ENCODE measurements at places on chromosomes 2 and 18. TPM values are rescaled to one million over a fixed set of nuclear protein-coding genes. Genes with fewer than 3 reads are reported as not detected.

Gene BAZ2B
- 37.0 TPM for polyA plus RNA-seq

Gene KCNJ3
- 0.87 TPM for polyA plus RNA-seq

Gene TNFRSF11A
- polyA plus RNA-seq, result 3.1 TPM

Gene TMEM200C
- polyA plus RNA-seq, result 2.7 TPM

Gene ZC3H6
- polyA plus RNA-seq, result 3.6 TPM

Gene ARMC9
- 6.7 TPM for polyA plus RNA-seq

Gene LRRFIP1
- polyA plus RNA-seq, result 194 TPM

Gene CBLN2
- 0.29 TPM for polyA plus RNA-seq

Gene PAX3
- 0.88 TPM for polyA plus RNA-seq

Gene PID1
- 33.8 TPM for polyA plus RNA-seq

Gene CCDC88A
- polyA plus RNA-seq, result 64.1 TPM

DNA sequence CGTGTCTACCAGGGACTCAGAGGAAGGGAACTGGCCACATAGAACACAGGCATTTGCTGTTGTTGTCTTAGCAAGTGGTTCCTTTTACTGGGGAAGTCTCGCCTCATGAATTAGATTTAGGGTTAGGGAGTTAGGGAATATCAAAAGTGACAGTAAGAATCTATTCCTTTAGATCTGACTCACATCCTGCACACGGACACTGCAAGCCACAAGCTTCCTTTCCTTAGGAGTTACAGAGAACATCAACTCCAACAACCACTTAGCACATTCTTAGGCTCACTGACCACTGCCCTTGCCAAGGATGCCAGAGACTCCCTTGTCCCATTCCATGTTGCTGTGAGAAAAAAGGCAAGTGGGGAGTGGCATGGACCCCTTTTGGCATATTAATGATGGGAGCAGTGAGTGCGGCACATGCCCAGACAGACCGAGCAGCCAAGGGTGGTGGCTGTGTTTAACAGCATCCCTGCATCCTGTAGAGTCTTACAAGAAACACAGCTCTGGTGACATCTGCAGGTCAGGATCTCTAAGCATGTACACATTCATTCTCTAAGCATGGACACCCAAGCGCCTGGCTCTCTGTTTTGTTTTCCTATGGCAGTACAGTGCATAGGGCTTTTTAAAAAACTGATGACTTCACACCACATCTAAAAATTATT is 745.6 kb upstream of the RAB6C start:
- peak; percentile 22 for DNase-seq

DNA sequence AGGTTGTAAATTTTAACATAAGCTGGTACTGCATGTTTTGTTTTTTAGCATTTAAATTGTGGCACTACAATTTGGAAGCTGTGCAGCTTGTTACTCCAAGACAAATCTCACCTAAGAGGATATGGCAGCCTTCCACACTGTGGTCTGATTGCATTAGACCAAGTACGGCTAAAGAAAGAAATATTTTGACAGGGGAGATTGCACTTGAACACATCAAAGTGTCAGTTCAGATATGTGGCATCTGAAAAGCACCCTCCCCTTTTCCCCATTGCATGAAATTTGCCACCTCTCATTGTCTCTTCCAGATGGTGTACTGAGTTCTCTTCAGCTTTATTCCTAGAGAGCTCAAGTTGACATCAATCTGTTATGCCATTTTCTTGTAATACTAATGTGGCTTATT is 295.9 kb downstream of the ERBB4 start:
- no peak for DNase-seq

- DNase-seq, result no peak
Observed at GRCh38 chr18:3972291-3972930, 482.7 kb downstream of the DLGAP1 start.

- peak; percentile 69 for DNase-seq
Observed at GRCh38 chr2:159140070-159140769, 146.3 kb downstream of the WDSUB1 start.

- DNase-seq, result peak; percentile 83
Observed at GRCh38 chr2:227717687-227718567, at the start of gene SLC19A3. Gene SLC19A3, minus strand, starts transcription at chr2:227718028. Its CDS starts 15,710 bp downstream, at chr2:227702318.

- DNase-seq, result peak; percentile 51
Observed at GRCh38 chr18:77360315-77361190, 110.9 kb downstream of the GALR1 start.

GRCh38 chr2:214604861-214605260 is 194.0 kb downstream of the VWC2L start:
- DNase-seq, result no peak

DNA sequence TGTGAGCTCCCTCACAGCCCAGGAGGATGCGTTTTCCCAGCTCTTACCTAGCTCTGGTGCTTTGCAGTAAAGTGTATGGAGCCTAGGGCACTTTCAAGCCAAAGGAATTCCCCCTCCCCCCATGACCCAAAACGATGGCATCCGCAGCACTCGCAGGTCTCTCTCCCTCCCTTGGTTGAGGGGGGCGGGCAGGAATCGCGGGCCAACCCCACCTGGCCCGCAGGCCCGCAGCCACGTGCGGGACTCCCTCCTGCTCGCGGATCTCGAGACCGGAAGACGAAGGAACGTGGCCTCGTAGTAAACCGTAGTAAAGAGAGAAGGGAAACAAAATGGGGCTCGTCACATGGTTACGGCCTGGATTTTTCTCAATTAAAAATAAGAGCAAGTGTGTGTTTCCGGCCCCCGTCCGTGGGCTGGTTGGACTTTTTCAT is 8.5 kb downstream of the IRS1 start:
- no peak for DNase-seq

DNA sequence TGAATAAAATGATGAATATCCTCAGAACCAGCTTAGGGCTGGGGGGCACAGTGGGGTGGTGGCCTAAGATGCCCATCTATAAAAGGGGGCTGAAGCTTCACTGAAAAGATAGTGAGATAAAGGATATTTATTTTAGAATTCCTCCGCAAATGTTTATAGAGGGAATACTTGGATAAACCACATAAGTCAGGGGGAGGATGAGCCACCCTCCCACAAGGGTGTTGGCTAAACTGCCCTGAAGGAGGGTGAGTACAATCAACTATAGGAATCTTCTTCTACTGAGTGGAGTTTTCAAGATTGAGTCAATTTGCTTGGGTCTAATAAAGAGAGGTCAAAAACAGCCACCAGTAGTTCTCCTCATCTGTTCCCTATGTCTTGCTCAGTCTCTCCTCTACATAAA is 114.5 kb upstream of the TANK start:
- DNase-seq, result no peak

GRCh38 chr2:72883356-72883962 is 3.7 kb upstream of the SPR start:
- DNase-seq, result peak; percentile 72

GRCh38 chr2:129092956-129093355 is 774.3 kb upstream of the HS6ST1 start:
- DNase-seq, result no peak

GRCh38 chr2:140063356-140063755 is 1283.2 kb upstream of the NXPH2 start:
- peak; percentile 89 for DNase-seq

DNA sequence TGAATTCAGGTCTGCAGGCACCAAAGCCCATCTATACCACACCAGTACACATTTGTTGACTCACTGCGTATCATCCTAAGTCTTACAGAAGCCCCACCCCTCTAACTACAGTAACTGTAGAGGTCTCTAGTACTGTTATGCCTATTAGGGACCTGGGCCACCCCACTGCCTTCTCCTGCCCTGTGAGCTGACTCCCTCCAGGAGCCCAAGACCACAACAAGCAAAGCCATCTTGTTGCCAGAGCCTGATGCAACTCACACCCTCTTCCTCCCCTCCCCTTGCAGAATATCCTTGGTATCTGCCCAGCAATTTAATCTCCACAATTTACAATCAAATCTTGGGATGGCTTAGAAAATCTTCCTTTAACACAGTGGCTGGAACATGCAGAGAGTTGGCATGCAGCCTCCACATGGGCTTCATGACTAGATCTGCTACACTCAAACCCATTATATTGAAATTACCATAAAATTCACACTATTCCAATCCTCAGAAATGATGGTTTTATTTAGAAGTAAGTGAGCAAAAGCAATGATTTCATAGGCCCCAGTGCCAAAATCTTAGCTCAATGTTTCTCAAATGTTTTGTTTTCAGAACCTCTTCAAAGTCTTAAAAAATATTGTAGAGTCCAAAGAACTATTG is 17.7 kb upstream of the CYP1B1 start:
- peak; percentile 57 for DNase-seq
